ENCODE measurements at places on chromosomes 11 and 22. TPM values are rescaled to one million over a fixed set of nuclear protein-coding genes. Genes with fewer than 3 reads are reported as not detected.
A peak's percentile ranks its signal among the peaks of the same experiment; 100 is the strongest.

Gene ST14
- total RNA-seq = 0.51 TPM

Gene SYT7
- total RNA-seq = not detected

Gene OR8G5
- total RNA-seq = not detected

Gene OR52R1
- total RNA-seq = not detected

- H3K4me3 ChIP-seq = no peak overlapping the region
- H3K27ac ChIP-seq = no peak overlapping the region
- H3K36me3 ChIP-seq = no peaks in the 10 kb centered on the region
Observed at GRCh38 chr11:94100253-94100652, 28.4 kb upstream of the PANX1 start.

DNA sequence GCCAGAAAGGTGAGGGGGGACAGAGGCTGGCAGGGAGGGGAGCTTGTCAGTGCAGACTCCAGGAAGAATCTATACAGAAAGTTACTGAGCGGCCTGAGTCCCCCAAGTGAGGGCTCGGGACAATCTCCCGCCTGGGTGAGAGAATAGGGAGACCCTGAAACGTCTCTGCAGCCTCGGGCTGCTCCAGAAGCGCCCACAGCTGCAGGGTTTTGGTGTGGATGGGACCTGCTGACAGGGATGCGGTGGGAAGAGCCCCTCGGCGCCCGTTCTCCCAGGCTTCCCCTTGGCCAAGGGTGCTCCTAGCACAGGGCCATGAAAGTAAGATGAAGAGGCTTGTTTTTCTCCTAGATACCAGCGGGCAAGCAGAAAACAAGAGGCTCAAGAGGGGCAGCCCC is 743 bp upstream of the RCE1 start:
- no peaks in the 10 kb centered on the region for H3K27me3 ChIP-seq
- peaks cover 20% of the 10 kb centered on the region for H3K36me3 ChIP-seq
- peak overlapping the region; percentile 98 for H3K4me3 ChIP-seq
- DNase-seq = no peak
- peak overlapping the region; percentile 93 for H3K27ac ChIP-seq
- peaks cover 40% of the 10 kb centered on the region for H3K4me1 ChIP-seq

DNA sequence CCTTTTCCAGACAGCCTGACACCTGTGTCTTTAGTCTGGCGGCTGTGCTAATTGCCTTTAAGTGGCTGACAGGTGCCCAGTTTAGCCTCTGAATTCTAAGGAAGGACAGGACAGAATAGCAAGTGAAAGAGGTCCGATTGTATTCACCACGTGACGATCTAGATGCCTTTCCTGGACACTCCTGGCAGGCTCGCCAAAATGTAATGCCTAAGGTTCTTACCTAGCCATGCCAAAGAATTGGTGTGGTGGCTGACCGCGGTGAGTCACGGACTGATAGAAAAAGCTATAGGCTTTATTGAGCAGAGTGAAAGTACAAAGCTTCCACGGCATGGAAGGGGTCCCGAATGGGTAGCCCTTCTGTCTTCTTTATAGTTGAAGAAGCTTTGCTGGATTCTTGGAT is 26.7 kb downstream of the ANKRD42 start:
- H3K27me3 ChIP-seq = no peaks in the 10 kb centered on the region
- H3K4me1 ChIP-seq = no peaks in the 10 kb centered on the region
- H3K36me3 ChIP-seq = peaks cover 2% of the 10 kb centered on the region
- H3K27ac ChIP-seq = no peak overlapping the region
- no peak overlapping the region for H3K4me3 ChIP-seq

GRCh38 chr11:118111019-118111743 is 24.4 kb upstream of the SMIM35 start:
- no peak overlapping the region for H3K27ac ChIP-seq
- peaks cover 8% of the 10 kb centered on the region for H3K36me3 ChIP-seq
- peaks cover 2% of the 10 kb centered on the region for H3K27me3 ChIP-seq
- H3K4me1 ChIP-seq = peaks cover 34% of the 10 kb centered on the region
- no peak for DNase-seq

DNA sequence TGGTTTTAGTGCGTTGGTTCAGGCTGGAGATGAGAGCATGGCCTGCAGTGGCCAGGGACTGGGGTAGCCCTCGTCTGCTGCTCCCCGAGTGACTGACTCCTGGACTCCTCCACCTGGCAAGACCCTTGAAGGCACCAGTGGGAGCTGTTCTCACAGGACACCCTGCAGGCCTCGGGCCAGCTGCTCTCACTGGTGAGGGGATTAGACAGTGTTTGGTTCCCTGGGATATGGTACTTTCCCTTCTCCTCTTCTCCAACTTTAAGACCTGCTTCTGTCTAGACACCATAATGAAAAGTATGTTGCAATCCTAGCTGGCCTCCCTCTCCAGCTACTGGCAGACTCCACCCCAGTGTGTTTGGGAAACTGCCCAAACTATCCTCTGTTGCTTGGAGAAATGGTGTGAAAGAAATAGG is 168.8 kb upstream of the CADM1 start:
- H3K27me3 ChIP-seq = no peaks in the 10 kb centered on the region
- no peak overlapping the region for H3K4me3 ChIP-seq
- H3K36me3 ChIP-seq = no peaks in the 10 kb centered on the region
- no peak for DNase-seq
- H3K27ac ChIP-seq = no peak overlapping the region

DNA sequence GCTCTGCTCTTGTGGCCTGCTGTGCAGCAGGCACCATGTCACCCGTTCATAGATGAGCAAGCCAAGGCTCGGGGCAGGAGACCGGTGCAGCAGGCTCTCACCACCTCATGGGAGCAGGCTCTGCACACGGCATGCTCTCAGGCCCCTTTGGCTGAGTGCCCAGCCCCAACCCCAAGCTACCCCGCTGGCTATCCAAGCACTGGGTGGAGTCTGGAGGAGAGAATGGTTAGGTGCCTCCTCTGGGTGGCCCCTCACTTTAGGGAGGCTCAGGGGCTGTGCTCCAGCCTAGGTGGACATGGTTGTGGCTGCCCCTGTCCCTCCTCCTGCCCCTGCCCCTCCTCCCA is 199.9 kb downstream of the IGLL1 start:
- no peaks in the 10 kb centered on the region for H3K36me3 ChIP-seq
- DNase-seq = no peak

- peaks cover 21% of the 10 kb centered on the region for H3K4me1 ChIP-seq
- peak within 1 kb of the TSS; percentile 97 for H3K4me3 ChIP-seq
- H3K27ac ChIP-seq = peak within 1 kb of the TSS; percentile 98
- H3K27me3 ChIP-seq = no peaks in the 10 kb centered on the region
Observed at GRCh38 chr11:68030318-68031143, at the start of gene NDUFS8. Gene NDUFS8, plus strand, starts transcription at chr11:68030681. Its CDS starts 1,471 bp downstream, at chr11:68032152.

GRCh38 chr11:18594999-18595749 is 4.4 kb upstream of the MISFA start:
- peaks cover 7% of the 10 kb centered on the region for H3K4me1 ChIP-seq
- H3K36me3 ChIP-seq = no peaks in the 10 kb centered on the region
- H3K27me3 ChIP-seq = no peaks in the 10 kb centered on the region

DNA sequence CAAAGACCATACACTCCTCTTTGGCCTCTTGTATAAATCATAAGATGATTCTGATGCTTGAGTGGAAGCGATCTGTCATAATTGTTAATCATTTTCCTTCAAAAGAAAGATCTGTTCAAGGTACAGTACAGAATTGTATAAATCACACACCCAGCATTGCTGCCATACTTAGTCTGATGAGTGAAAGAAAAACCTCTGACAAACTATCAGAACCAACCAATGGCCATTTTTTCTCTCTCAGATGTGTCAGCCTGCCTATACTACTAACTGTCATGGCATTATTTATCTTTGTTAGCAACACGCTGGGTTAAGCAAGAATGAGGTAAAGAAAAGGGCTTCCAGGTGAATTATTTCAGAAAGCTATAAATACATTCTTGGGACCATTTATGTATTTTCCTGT is 1112.7 kb upstream of the TENM4 start:
- no peaks in the 10 kb centered on the region for H3K27me3 ChIP-seq
- H3K36me3 ChIP-seq = no peaks in the 10 kb centered on the region
- DNase-seq = no peak
- no peaks in the 10 kb centered on the region for H3K4me1 ChIP-seq

- no peaks in the 10 kb centered on the region for H3K27me3 ChIP-seq
- H3K4me3 ChIP-seq = no peak overlapping the region
- no peak for DNase-seq
- H3K4me1 ChIP-seq = no peaks in the 10 kb centered on the region
- H3K36me3 ChIP-seq = no peaks in the 10 kb centered on the region
Observed at GRCh38 chr11:57978686-57979531, 44.8 kb upstream of the OR9Q1 start.

DNA sequence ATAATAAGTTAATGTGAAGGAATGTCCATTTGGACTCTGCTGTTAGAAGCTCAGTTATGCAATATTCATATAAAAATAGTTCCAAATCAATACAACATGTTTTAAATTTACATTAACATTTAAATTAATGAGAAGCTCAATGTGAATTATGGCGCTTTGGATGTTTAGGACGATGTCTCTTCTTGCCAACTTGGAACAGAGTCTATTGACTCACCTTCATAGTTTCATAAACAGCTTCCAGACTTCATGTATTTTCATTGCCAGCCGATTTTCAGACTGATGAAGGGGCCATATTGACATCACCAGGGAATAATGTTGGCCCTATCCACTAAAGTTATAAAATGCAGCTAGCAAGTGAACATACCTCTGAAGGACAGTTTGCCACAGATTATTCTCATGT is 1136.2 kb downstream of the LRRC4C start:
- H3K4me1 ChIP-seq = no peaks in the 10 kb centered on the region
- DNase-seq = no peak
- H3K27ac ChIP-seq = no peak overlapping the region
- H3K27me3 ChIP-seq = no peaks in the 10 kb centered on the region
- no peaks in the 10 kb centered on the region for H3K36me3 ChIP-seq
- no peak overlapping the region for H3K4me3 ChIP-seq

DNA sequence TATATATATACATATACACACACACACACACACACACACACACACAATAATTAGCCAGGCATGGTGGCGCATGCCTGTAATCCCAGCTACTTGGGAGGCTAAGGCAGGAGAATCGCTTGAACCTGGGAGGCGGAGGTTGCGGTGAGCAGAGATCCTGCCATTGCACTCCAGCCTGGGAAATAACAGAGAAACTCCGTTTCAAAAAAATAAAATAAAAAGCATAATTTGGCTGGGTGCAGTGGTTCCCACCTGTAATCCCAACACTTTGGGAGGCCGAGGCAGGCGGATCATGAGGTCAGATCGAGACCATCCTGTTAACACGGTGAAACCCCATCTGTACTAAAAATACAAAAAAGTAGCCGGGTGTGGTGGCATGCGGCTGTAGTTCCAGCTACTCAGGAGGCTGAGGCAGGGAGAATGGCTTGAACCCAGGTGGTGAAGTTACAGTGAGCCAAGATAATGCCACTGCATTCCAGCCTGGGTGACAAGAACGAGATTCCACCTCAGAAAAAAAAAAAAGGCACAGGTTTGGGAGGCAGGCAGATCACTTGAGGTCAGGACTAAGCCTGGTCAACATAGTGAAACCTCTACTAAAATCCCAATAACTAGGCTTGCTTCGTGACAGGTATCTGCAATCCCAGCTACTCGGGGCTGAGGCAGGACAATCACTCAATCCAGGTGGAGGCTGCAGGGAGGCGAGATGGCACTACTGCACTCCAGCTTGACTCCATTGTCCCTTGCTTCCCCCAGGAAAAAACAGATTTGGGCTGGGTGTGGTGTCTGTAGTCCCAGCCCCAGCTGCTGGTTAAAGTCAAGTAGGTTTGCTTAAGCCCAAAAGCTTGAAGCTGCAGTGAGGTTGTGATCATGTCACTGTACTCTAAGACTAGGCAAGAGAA is 11.8 kb upstream of the WDR74 start:
- H3K27me3 ChIP-seq = no peaks in the 10 kb centered on the region
- no peak for DNase-seq
- H3K36me3 ChIP-seq = peaks cover 40% of the 10 kb centered on the region

DNA sequence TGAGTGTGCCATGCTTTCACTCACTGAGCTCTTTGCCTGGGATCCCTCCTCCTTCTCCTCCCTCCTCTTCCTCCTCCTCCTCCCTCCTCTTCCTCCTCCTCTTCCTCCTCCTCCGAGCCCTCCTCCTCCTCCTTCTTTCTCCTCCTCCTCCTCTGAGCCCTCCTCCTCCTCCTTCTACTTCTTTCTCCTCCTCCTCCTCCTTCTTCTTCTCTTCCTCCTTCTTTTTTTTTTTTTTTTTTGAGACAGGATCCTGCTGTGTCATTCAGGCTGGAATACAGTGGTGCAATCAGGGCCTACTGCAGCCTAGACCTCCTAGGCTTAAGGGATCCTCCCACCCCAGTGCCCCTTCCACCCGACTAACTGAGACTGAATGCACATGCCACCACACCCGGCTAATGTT is 62.3 kb downstream of the DEUP1 start:
- no peak overlapping the region for H3K4me3 ChIP-seq
- no peak overlapping the region for H3K27ac ChIP-seq
- H3K4me1 ChIP-seq = no peaks in the 10 kb centered on the region
- no peak for DNase-seq
- H3K27me3 ChIP-seq = peaks cover 9% of the 10 kb centered on the region
- no peaks in the 10 kb centered on the region for H3K36me3 ChIP-seq

DNA sequence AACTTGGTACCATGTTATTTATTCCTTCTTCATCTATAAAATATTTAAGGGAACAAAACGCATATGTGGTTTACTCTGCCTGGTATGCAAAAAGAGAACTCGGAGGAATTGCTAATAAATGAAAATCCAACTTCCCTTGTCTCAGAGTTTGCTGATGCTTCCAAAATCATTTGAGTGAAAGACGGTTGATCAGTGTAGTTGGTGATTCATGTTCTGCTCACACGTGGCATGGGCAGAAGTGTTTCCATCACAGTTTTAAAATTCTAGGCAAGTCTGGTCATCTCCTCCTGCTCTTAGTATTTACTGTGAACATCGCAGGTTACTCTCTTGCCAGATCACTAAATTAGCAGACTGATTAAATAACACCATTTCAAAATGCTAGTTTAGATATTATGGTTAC is 11.9 kb upstream of the PARVB start:
- no peaks in the 10 kb centered on the region for H3K36me3 ChIP-seq
- no peaks in the 10 kb centered on the region for H3K4me1 ChIP-seq
- DNase-seq = no peak
- H3K4me3 ChIP-seq = no peak overlapping the region
- no peak overlapping the region for H3K27ac ChIP-seq

DNA sequence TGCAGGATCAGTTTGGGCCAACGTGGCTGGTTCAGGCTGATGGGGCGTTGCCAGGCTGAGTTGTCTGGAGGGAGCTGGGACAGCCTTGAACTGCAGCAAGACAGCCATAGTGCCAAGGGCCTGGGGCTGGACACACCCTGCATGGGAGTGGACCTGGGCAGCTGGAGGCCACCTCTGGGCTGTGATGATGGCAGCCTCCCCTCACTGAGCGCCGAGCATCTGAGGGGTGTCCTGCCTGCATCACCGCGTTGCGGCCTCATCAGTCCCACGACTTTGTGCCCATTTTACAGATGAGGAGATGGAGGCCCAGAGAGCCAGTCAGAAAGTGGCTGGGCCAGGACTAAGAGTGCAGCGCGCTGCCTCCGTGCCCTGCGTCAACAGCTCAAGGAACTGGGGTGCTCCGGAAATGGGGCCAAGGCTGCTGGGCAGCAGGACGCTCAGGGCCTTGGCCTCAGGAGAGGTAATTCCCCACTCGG is 590 bp upstream of the TSPO start:
- no peaks in the 10 kb centered on the region for H3K36me3 ChIP-seq
- no peaks in the 10 kb centered on the region for H3K27me3 ChIP-seq
- peak overlapping the region; percentile 88 for H3K27ac ChIP-seq
- peaks cover 20% of the 10 kb centered on the region for H3K4me1 ChIP-seq

DNA sequence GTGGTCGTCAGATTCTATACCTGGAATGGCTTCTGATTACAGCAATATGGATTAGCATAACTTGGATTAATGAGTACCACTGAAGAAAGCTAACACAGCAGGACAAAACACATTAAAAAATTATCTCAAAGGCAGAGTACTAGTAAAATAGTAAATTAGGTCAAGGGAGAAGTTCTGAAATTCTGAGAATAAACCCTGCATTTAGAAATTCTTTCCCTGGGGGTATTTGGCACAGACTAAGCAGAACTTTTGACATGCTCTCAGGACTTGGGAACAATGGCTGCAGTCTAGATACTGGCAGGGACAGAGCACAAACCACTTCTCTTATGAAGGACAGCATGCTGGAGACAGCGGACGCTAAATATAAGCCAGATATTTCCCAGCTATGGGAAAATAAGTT is 85.6 kb upstream of the GRIA4 start:
- no peak overlapping the region for H3K4me3 ChIP-seq
- no peaks in the 10 kb centered on the region for H3K4me1 ChIP-seq
